BJ (cell line): ENCODE measurements at places on chromosomes 2 and 18.
A peak's percentile ranks its signal among the peaks of the same experiment; 100 is the strongest.

- DNase-seq, result no peak
These were observed 23.4 kb upstream of the PTPN2 start for GRCh38 chr18:12907258-12907925.

GRCh38 chr2:136809998-136810397 lies 44.7 kb downstream of the THSD7B start:
- no peak for DNase-seq

DNA sequence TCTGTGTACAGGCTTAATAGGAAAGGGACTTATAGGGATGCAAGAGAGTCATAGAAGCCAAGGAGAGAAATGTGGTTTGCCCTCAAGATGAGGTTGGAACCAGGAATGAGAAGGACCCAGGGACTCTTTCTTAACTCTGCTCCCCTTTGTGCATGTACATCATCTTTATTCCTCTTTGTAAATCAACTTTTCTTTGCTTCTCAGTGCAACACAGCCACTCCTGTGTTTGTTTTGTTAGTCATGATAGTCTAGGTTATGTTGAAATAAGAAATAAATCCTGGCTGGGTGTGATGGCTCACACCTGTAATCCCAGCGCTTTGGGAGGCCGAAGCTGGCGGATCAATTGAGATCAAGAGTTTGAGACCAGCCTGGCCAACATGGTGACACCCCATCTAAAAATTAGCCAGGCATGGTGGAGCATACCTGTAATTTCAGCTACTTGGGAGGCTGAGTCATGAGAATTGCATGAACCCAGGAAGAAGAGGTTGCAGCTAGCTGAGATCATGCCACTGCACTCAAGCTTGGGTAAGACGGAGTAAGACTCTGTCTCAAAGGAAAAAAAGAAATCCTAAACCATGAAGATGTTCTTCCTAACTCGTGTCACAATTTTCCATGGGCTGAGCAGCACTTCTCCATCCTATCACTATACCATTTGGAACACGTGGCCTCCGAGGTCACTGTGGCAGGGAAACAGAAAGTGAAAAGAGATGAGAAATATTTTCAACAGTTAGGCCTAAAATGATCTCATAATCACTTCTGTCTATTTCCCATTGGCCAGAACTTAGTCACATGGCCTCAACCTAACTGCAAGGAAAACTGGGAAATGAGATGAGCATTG lies 73.0 kb upstream of the TMEM17 start:
- DNase-seq, result peak; percentile 41

DNA sequence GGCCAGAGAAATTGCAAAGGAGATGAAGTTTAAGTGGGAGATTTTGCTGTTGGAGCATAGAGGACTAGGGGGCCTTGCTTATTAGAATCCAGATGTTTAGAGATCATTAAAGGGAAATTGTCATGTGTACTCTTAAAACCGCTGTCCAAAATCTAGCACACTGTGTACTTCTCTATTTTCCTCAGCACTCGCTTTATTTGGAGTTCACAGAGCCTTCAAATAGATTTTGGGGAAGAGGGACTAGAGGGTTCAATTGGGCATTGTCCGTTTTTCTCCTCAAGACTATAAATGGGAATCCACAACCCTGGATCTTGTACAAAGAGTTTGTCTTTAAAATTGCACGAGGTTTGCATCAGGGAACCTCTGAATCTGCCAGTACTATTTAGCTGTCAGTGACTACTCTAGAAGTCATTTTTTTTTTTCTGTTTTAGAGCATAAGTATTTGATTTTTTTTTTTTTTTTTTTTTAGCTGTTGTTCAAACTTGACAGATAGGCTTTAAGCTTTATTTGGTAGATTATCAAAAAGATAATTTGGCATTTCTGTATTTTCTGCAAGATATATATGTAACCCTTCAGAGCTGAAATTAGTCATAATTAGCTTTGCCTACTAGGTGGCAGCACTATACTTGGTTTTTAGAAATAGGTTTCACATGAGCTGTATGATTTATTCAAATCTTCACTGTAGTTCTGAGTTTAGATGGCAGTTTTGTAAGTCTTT lies 14.2 kb downstream of the PMS1 start:
- DNase-seq, result no peak

GRCh38 chr18:24022161-24022560 lies 7.6 kb downstream of the TTC39C start:
- DNase-seq, result no peak

- DNase-seq, result peak; percentile 25
These were observed 220.6 kb upstream of the CCDC68 start for GRCh38 chr18:55179835-55180234.

DNA sequence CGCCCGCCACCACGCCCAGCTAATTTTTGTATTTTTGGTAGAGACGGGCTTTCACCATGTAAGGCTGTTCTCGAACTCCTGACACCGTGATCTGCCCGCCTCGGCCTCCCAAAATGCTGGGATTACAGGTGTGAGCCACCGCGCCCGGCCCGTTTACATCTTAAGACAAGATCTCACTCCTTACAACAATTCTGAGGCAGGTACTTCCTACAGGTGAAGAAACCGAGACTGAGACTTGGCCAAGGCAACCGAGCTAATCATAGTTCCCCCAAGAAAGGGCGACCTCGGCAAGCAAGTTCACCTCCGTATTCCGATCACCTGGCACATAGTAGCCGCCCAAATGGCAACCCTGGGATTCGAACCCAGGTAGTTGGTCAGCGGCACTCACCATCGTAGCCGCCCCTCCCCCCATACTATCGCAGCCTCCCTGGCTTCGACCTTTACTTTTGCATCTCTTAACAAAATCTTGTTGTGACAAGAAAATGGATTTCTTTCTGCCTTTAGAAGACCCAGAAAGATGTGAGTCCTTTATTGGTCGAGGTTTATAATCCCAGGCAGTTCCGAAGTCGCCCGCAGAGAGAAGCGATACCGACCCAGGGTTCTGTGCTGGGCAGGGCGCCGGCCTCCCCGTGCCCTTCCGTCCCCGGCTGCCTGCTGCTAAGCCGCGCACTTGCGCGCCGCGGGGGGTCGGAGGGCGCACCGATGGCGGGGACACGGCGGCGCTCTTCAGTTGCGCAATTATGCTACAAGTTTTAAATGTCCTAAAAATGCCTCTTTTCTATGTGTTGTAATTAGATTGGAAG lies 1.1 kb upstream of the FZD5 start:
- no peak for DNase-seq

GRCh38 chr2:85698184-85698879 lies 4.2 kb downstream of the GNLY start:
- DNase-seq, result no peak

DNA sequence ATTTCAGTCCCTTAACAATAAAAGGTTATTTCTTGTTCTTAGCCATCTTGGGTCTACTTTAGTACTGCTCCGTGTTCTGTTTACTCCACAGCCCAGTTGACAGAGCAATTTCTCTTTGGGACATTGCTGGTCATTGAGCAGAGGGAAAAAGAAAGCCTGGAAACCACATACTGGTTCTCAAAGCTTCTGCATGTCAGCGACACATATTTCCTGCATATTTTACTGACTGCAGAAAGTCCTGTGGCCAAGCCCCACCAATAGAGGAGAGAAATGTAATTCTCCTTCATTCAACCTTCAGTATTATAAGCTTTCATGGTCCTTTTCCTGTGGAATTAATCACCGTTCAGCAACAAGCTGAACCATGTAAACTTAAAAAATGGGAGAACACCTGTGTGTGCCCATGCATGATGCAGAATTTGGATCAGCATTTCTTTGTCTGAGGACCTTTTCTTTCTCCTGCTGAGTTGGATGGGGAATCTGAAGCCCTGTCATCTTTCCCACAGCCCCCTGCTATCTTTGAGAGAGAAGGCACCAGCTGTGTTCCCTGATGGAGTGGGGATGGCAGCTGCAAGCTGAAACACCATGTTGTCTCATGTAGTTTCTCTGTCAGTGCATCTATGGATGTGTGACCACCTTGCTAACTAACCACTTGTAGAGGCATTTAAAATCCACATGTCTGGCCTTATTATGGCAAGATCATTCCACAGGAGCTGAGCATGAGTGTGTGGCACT lies 431.6 kb downstream of the MEIS1 start:
- no peak for DNase-seq

DNA sequence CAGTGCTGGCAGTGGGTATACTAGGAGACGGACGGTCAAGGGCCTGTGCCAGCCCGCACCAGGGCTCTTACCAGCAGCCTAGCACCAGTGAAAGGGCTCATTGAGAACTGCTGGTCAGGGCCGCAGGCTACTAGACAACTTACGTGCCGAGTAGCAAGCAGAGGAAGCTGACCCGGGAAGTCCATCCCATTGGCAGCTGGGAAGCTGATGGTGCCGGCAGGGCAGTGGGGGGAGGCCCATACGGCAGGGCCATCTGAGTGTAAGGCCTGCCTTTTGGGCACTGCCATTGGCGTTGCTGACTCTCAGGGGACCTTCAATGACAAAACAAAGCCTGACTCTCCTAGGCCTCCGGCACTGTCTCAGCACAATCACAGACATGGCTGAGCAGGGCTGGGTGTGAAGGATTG lies 20.6 kb downstream of the EFR3B start:
- no peak for DNase-seq

- DNase-seq, result no peak
These were observed 55.8 kb downstream of the CYRIA start for GRCh38 chr2:16609786-16610185.

DNA sequence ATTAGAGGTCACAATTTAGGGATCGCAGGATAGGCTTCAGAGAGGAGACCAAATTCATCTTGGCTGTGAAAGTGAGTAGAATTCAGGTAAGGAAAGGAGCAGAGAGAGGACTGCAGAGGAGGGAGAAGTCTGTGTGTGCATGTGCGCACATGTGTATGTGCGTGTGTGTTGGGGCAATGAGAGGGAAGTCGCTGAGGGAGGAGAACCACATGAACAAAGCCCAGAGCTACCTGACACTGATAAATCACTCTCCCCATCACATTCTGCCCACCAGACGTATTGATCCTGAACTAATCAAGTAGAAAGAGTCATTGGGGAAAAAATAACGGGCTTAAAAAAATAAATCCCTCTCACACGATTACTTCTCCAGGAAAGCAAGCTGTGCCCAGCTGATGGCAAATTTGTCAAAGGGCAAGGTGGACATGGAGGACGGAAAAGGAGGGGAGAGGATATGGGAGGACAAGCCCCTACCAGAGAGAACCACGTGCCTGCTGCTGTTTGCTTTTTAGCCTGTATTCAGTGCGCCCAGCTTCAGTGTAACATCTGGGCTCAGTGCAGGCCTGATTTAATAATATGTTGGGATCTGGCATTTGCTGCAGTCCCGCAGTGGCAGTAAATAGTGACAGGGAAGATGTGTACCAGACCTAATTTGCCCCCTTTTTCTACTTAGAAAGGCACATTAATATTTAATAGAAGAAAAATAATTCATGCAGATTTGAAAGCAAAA lies 307.5 kb downstream of the C1D start:
- DNase-seq, result no peak

GRCh38 chr18:45106331-45106774 lies 425.7 kb downstream of the SETBP1 start:
- DNase-seq, result peak; percentile 26

DNA sequence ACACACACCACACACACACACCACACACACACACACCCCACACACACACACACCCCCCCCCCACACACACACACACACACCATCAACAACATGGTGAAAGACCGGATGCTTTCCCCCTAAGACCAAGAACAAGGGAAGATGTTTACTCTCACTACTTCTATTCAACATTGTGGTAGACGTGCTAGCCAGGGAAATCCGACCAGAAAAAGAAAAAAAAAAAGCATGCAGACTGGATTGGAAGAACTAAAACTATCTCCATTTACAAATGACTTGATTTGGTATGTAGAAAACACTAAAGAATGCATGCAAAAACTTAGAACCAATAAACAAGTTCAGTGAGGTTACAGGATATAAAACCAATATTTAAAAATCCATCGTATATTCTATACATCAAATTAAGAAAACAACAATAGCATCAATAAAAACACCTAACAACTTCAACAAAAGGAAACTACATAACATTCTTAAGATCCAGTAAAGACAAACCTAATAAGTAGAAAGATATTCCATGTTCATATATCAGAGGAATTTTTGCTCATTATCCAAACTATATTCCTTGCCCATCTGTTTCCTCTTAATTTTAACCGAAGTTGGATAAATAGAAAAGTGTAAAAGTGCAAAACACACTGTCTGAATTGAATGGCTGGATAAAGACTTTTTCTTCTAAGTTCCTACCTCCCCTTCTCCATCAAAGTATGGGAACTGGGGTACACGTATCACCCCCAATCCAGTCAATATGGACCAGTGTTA lies 51.5 kb upstream of the RNU4ATAC start:
- no peak for DNase-seq

GRCh38 chr2:42787788-42788477 lies 4.5 kb downstream of the HAAO start:
- no peak for DNase-seq

DNA sequence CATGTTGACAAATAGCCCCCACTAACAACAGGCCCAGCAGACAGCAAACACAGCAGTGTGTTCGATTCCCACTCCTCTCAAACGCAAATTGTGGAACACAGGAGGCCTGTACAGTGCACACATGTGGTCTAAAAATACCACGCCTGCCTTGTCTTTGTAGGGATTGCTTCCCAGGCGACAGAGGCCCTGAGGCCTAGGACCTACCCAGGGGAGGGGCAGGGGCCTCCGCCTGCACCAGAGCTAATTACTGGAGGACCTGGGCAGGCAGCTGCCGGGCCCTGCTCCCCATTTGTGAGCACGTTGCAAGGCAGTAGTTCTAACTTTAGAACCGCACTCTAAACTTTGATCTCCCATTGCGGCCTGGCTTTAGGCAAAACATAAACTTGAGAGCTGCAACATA lies 316.0 kb downstream of the TXNL1 start:
- no peak for DNase-seq

DNA sequence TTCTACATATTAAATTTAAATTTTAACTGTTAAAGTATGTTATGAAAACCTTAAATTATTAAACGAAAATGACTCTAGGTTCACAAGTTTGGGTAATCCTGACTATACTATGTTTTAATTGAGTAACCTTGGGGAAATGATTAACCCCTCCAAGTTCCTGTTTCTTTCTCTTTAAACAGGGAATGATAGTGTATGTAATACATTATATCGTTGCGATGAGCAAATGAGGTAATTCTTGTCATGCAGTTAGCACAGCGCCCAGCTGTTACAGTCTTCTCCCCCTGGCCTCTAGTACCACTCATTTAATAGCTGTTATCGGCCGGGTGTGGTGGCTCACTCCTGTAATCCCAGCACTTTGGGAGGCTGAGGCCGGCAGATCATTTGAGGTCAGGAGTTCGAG lies 80.4 kb downstream of the MTA3 start:
- no peak for DNase-seq

DNA sequence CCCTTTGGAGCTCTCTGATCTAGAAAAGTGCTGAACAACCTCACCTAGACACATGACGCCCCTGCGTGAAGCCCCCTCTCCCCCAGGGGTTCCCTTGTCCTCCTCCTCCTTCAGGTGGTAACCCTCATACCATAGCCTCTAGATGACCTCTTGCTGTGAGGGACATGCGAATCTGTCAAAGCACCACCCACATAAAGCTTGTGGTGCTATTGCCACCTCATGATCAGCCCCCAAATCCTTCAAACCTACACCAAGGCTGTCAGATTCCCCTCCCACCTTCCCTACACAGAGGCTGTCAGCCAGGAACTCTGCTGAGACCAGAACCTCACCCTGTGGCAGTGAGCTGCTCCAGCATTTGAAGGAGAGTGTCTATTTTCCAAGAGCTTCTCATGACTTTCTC lies 43.1 kb upstream of the TEX51 start:
- no peak for DNase-seq
